ENCODE measurements at places on chromosomes 12 and 14.

DNA sequence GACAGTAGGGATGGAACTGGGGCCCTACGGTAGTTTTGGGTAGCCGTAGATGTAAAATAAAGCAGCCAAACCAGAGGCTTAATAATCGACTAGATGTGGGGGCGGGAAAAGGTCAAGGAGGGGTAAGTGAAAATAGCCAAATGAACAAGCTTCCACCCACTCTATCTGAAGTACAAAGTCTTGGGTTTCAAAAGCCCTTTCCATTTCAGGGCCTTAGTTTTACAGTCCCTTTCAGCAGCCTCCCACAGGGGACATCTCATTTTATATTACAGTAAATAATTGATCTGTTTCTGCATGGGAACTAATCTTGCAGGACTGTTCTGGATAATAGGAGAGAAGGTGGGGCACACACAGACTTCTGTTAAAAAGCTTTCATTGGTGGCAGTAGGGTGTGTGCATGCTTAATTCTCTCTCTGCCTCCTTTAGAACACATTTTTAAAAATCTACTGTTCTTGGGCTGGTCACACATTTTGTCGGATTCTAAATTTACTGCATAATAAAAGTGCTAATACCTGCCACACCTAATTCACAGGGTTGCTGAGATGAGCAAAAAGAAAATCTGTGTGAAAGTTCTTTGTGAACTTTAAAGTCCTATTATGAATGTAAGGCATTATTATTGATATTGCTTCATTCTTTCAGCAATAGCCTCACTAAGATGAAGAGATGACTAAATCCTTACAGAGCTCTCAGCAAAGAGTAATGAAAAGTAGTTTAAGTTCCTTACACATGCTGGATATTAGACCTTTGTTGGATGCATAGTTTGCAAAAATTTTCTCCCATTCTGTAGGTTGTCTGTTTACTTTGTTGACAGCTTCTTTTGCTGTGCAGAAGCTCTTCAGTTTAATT lies 104.6 kb downstream of the ITPR2 start:
- DNase-seq: no peak

DNA sequence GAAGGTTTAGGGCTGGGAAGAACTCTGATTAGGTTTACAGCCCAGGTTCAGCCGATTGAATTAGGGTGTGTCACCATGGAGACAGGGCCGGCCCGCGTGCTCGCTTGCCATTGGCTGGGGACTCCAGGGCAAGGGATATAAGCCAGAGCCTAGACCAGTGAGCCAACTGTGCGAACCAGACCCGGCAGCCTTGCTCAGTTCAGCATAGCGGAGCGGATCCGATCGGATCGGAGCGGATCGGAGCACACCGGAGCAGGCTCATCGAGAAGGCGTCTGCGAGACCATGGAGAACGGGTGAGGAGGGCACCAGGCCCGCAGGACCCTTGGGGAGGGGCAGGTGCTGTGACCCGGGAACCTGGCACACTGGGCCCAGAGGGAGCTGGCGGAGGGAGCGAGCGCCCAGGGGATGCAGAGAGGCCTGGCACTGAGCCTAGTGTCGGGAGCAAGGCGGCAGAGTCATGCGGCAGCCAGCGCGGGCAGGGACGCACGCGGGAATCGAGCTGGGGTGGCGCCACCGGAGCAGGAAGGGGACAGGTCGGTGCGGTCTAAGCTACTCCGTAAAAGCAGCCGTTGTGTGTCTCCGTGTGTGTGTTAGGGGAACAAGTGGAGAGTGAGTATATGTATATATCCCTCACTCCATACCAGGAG lies at the start of gene PNP:
TSS of gene PNP (plus strand) at position 165 of the 648 bp plus-strand sequence. CDS start at position 284, 119 bp downstream.
- peak; percentile 89 for DNase-seq

DNA sequence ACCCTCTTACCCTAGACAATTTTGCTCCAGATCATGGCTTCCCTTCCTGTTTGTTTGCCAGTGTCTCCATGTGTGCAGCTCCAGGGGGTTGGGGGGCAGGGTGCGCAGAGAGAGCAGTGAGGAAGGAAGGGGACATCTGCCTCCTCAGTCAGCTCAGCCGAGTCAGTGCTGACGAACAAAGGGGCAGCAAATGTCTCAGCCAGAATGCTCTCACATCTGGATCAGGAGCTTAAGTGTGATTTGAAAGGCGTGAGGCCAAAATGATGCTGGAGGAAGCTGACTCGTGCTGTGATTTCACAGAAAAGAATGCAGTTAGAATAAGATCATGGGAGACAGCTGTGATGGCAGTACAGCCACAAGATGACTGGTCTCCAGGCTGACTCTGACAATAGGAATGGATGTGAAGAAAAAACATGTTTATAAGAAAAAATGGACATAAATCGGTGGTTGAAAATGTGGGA lies 27.1 kb upstream of the CDK17 start:
- peak; percentile 100 for DNase-seq

- DNase-seq: no peak
Measured at GRCh38 chr12:19338405-19338804, 100.9 kb upstream of the AEBP2 start.

GRCh38 chr12:2290091-2290490 lies 237.3 kb downstream of the CACNA1C start:
- no peak for DNase-seq

GRCh38 chr14:106010783-106011182 lies 484.4 kb downstream of the TMEM121 start:
- no peak for DNase-seq

DNA sequence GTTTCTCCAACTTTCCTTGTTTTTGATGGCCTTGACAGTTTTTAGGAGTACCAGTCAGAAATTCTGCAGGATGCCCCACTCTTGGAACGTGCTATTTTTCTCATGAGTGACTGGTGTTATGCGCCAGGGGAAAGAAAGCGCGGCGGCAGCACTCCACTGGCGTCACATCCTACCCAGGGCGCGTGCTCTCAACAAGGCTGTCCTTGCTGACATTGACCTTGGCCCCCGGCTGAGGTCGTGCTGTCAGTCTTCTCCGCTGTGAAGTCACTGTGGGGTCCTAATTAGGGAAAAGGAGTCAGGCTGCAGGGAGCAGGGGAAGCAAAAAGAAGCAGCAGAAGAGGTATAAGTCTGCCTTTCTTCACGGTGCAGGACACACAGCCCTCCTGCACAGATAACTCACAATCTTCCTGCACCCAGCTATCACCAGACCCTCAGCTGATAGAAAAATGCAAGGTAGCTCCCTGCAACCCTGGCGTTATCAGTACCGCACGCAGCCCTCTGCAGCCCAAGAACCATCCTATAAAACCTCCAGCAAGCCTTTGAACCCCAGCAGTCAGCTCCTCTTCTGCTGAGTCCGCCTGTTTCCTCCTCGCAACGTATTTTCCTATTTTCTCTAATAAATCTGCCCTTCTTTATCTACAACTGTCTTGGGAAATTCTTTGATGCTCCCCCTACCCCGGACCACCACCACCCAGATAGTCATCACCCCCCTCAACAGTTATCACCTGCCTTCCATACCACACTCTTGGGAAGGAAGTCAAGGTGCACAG lies 48.0 kb upstream of the C14orf180 start:
- no peak for DNase-seq

GRCh38 chr12:119096429-119097202 lies 82.1 kb upstream of the HSPB8 start:
- no peak for DNase-seq

DNA sequence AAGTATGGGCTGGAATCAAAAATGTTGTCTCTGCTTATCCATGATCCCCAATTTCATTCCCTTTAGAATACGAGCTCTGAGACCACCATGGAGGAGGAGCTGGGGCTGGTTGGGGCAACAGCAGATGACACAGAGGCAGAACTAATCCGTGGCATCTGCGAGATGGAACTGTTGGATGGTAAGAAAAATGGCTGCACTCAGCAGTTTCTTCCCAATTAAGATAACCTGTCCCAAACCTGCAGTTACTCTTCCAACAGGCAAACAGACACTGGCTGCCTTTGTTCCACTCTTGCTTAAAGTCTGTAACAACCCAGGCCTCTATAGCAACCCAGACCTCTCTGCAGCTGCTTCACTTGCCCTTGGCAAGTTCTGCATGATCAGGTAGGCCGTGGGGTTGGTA lies 6.6 kb upstream of the GAPDH start:
- DNase-seq: no peak

DNA sequence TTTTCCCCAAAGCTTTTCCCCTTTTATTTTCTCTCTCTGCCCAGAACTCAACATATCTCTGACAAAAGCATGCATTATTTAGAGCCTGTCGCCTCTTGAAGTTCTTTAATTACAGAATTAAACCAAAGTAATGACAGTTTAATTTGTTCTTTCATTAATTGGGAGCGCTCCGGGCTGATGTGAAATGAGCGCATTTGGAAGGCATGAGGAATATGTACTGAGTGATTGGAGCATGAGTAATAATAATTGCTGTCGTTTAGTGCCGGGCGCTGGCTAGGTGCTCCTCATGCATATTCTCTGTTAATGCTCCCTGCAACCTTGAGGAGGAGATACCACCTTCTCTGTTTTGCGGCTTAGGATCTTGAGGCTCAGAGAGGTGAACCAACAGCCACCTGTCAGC lies 120.5 kb downstream of the SLC25A47 start:
- DNase-seq: no peak

DNA sequence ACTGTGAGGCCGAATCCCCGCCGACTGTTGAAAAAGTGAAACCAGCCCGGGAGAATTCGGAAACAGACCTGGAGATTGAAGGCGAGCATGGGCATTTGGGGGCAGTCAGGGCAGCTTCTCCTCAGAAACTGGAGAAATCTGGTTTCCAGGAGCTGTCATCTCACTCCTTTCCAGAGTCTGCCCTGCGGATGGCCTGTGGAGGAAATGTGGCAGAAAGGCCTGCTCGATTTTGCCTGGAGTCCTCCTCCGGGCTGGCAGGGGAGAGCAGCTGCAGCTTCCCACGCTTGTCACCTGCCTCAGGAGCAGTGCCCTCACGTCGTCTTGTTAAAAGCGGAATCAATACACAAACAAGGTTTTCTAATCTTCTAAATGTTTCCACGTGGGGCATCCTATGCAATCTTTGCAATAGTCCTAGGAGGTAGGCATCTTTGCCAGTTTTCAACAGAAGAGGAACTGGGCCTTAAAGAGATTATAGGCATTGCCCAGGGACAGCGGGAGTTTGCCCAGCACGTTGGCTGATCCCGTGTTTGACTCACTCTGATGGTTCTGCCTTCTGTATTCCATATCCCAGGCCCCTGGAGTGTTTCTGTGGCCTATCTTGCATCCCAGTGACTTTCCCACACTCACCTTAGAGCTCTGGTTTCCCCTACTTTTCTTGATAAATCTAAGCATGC lies 2.3 kb downstream of the LRRC74A start:
- no peak for DNase-seq

DNA sequence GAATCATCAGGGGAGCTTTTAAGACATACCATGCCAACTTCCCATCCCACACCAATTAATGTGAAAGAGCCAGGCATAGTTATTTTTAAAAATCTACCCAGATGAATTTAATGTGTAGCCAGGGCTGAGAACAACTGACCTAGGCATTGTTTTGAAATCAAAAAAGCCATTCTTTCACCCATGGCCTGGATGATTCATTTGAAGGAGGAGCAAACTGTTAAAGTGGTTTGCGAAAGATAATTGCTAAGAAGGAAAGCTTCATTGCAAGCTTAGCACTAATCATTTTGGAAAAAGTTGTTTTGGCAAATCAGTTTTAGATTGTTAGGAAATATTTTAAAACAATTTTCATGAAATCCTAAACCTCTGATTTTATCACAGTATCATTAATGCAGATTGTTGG lies 2.1 kb upstream of the GTSF1 start:
- DNase-seq: peak; percentile 59

DNA sequence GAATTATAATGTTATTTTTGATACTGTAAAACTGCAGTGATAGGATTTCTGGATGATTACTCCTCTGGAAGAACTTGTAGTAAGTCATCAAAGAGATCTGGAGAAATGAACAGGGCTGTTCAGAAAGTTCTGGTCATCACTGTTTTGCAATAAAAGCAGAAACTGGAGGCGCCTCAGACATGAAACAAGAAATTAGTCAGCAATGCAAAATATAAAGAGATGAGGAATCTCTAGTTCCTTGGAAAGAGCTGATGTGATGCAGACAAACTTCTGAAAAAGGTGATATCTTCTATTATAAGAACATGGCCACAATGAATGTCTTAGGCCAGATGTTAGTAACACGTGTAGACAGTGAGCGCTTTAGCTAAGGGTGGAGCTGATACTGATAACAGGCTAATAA lies 9.5 kb downstream of the ACIN1 start:
- DNase-seq: no peak

DNA sequence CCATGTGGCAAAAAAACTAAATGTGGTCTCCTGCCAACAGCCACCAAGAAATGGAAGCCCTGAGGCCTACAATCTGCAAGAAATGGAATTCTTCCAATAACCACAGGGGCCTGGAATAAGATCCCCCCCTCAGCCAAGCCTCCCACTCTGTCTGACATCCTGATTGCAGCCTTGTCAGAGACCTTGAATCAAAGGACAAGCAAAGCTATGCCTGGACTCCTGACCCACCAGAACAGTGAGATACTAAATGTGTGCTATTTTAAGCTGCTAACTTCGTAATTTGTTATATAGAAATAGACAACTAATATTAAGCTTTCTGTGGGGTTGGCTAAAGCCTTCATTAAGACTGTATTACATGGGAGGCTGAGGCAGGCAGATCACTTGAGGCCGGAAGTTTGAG lies 77.7 kb downstream of the TBX5 start:
- DNase-seq: no peak

DNA sequence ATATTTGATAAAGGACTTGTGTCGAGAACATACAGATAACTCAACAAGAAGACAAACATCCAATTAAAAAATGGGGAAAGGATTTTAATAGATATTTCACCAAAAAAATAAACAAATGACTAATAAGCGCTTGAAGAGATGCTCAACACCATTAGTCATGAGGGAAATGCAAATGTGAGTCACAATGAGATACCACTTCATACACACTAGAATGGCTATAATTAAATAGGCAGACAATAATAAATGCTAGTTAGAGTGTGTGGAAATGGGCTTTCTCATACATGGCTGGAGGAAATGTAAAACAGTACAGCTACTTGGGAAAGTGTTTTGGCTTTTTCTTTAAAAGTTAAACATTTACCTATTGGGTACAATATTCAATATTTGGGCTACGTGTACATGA lies 34.8 kb downstream of the DLK1 start:
- DNase-seq: peak; percentile 32

DNA sequence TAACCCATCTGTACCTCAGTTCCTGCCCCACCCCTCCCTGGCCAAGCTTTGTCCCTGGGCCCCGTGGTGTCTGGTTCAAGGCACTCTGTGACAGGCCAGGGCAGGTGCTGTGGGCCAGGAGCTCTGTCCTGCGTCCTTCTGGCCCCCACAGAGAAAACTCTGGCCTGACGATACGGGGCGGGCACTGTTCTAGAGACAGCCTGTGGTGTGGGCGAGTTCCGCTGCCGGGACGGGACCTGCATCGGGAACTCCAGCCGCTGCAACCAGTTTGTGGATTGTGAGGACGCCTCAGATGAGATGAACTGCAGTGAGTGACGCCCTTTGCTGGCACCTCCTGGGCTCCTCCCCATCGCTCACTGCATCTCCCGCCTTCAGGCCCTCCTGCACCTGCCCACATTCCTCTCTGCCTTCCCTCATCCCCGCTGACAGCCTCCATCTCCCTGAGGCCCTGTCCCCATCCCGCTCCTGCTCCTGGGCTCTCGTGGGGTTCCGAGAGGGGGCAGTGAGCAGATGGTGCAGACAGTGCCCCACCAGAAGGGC lies 22.8 kb upstream of the NXPH4 start:
- no peak for DNase-seq
